ENCODE measurements at places on chromosomes 3 and 15.

GRCh38 chr3:23746441-23746840 lies 59.3 kb upstream of the UBE2E1 start:
- DNase-seq = no peak

GRCh38 chr3:182568261-182568660 lies 225.0 kb upstream of the ATP11B start:
- DNase-seq = no peak

GRCh38 chr3:29525254-29525881 lies 244.5 kb downstream of the RBMS3 start:
- DNase-seq = no peak

- DNase-seq = no peak
Observed at GRCh38 chr3:43921056-43921648, 230.4 kb downstream of the ABHD5 start.

DNA sequence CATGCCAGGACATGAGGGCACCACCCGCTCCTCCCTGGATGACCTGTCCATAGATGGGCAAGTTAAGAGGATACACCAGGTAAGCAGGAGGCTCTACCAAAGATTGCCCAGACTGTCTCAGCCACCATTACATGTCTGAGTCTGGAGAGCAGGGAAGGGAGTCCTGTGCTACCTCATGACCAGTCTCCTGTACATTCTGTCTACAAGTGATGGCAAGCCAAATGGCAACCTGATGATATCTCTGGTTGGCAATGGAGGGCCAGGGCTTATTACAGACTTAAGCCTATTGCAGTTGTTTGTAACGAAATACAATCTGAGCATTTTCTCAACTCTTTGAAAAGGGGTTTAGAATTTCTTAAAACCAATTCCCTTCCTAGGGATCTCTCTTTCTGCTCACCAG lies 31.8 kb downstream of the ABHD6 start:
- DNase-seq = no peak

DNA sequence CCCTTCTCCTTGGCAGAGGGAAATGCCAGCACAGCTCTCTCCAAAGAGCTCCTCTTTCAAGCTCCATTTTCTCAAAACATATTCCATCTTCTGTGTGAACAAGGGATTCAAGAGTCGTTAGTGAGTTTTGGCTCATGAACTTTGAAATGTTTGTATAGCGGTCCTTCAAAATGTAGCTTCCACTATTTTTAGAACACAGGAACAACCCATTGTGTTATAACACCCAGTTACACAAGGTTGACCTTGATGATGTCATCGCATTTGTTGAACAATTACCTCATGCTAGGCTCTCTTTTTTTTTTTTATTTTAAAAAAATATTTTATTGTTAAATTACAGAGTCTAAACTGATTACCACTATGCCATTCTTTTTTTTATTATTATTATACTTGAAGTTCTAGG lies 251.7 kb downstream of the THSD4 start:
- no peak for DNase-seq

DNA sequence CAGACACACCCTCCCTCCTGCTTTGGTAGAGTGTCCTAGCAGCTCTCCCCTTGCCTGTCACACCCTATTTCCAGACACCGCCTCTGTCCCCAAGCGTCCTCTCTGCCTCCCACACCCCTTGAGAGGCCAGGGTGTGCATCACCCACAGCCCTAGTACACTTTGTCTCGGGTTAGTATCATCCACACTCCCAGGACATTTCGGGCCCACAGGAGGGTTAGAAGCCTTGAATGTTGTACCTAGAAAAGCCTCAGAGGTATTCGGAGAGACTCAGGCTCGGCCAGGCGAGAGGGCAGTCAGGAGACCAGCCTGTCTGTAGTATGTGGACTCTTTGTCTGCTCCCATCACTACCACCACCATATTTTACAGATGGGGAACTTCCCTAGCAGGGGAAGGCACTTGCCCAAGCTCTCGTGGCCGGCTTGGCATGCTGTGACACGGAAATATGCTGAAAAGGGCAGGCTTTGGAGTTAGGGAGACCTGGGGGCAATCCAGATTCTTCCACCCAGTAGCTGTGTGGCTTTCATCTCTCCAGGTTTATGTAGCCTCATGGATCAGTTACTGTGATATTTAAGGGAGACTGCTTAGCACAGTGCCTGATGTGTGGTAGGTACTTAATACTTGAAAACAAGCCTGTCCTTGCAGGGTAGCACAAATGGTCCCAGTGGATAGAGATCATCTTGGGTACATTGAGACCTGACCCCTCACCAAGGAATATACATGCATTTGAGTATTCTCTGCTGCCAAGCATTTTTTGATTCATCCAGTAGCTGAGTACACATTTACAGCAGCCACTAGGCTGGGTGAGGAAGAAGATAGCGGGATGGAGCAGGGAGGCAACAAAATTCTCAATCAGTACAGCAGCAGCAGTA lies 1.4 kb downstream of the TMEM43 start:
- no peak for DNase-seq

GRCh38 chr15:93164409-93164808 lies 75.4 kb upstream of the RGMA start:
- DNase-seq = no peak

GRCh38 chr3:162087361-162087760 lies 590.8 kb downstream of the OTOL1 start:
- no peak for DNase-seq

GRCh38 chr15:36458411-36458810 lies 121.0 kb upstream of the CDIN1 start:
- no peak for DNase-seq

- peak; percentile 41 for DNase-seq
Observed at GRCh38 chr3:59809016-59809415, 759.2 kb upstream of the CFAP20DC start.

DNA sequence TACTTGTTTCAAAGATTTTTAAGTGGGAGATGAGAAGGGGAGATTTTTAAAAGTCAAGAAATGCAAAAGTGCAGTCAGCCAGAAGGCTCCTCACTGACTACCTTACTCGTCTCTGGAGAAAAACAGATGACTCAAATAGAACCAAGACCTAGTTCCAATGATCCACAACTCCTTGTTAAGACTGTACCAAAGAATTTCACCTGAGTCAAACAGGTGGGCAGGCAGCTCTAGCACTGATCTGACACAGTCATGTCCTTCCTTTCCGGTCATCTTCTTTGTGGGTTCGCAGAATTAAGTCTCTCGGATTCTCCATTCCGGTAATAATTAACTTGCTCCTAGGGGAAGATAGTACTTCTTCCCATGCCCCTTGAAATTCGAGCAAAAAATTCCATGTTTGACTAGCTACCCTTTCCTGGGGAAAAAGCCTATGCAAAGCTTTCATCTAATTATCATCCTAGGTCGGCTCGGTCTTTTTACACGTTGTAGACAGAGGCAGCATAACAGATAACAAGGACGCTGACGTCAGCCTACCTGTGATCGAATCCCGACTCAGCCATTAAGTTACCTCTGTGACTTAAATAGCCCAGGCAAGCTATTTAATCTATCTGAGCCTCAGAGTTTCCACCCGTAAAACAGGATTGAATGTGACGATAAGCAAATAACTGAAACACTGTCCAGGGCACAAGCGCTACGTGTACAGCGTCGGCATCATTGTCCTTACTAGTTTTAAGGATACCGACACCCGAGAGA lies 758 bp downstream of the SELENOK start:
- DNase-seq = peak; percentile 57

DNA sequence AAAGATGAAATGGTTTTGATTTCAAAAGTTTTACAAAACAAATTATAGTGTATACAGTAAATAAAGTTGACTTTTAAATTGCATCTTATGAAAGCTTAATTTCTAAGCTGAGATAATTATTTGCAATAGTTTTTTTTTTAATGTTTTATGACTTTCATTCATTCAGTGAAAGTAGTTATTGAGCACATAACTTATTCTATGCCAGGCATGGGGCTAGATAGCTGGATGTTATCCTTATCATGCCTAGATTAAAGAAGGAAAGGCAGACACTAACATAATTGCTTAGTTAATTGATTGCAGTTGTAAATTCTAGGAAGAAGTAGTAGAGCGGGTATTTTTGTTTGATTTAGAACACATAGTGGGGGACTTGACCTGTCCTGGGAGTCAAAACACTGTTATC lies 92.4 kb downstream of the FNDC3B start:
- DNase-seq = no peak

DNA sequence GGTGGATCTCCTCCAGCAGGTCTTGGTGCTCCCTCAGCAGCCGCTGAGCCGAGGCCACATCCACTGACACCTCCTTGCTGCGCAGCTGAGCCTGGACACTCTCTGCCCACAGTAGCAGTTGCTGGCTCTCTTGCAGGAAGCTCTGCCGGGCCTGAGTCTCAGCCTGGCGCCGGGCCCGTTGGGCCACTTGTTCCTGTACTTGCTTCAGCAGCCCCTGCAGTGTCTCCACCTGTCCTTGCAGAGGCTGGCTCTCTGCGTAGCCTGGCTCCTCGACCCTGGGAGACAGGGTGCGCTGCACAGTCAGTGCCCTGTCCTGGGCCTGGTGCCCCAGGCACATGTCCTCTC lies 15.5 kb downstream of the SPTBN5 start:
- DNase-seq = no peak

DNA sequence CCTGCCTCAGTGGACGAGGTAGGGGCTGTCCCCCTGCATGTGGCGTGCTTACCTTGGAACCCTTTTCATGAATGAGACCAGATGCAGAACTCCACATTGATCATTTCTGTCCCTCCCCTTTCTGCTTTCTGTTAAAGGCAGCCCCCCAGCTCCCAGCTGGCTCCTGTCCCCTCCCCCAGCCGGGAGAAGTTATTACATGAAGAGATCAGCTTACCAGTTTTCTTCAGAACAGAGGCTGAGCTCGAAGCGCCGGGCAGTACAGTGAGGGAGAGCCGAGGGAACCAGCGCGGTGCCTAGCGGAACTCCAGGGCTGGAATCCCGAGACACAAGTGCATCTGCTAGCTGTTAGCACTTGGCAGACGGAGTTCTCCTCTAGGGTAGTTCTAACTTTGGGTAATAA lies 263.3 kb upstream of the NR2E3 start:
- DNase-seq = peak; percentile 70

GRCh38 chr15:79243723-79244122 lies 38.8 kb upstream of the ANKRD34C start:
- no peak for DNase-seq

GRCh38 chr15:30925686-30926085 lies 22.0 kb downstream of the FAN1 start:
- DNase-seq = no peak

GRCh38 chr15:41967506-41968206 lies 4.7 kb downstream of the EHD4 start:
- DNase-seq = peak; percentile 62

GRCh38 chr15:83108266-83109219 lies 1.1 kb downstream of the TM6SF1 start:
- DNase-seq = peak; percentile 49

DNA sequence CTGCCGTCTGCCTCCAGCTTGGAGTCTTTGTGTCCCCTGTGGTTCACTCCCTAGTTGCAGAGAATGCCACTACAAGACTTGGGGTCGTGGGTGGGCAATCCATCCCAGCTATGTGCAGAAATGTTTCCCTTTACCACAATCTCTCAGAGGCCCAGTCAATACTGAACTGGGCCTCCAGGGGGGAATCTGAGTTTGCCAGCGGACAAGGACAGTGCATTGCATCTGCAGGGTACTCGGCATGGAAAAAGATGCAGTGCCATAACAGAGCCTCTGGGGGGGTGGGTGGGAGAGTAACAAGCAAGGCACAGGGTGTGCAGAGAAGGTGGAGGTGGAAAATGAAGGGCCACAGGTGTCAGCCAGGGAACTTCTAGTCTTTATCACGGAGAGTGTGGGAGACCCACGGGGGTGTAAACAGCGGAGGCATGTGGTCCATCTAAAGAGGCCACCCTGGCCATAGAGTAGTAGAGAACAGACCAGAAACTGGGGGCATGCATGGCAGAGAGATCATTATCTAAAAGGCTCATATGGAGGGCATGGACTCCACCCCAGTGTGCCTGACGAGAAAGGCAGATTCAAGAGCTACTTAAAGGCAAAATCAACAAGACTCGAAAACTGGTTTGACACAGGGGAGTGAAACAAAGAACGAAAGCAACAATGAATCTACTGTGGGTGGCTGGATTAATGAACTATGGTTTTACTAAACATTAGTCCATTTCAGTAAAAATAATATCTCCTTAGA lies 182.4 kb downstream of the ANXA2 start:
- no peak for DNase-seq

DNA sequence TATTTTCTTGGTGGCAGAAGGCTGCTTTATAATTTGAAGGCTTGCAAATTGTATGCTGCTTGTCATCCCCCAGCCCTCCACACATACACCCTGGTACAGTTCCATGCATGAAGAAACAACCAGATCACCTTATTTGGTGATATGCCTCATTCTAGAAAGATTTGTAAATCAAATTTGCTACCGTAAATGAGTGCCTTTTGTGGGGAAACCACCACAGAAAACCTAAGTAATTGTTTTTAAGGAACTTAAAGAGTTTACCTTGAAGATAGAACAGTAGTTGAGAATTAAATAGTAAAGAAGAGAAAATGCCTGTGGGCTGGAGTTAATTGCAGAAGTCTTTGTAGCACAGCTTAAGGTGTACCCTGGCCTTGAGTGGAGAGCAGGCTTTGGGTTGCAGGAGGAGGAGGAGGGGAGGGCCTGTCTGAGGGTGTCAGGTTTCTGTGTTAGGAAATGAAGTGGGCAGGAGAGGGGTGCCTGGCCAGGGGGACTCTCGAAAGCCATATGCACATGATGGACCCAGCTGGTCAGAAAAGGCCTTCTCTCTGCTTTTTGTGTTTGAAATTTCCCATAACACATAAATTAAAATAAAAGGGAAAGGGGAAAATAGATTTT lies 6.9 kb downstream of the NIPA2 start:
- DNase-seq = no peak

DNA sequence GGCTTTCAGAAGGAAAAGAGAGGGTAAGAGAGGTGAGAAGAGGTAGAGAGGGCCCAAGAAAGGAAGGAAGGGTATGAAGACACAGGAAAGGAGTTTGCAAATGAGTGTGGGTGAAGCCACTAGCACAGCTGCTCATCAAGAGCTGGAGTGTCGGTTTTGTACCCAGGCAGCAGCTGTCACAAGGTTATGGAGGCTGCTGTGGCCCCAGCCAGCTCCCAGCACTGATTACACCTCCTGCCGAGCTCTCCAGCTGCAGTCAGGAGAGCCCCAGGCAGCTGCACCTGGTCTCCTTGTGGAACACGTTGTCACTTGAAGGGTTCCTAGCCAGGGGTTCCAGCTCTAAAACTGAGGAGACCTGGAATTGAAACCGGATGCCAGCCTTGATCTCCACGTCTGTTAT lies 60.4 kb upstream of the CHD2 start:
- peak; percentile 77 for DNase-seq

DNA sequence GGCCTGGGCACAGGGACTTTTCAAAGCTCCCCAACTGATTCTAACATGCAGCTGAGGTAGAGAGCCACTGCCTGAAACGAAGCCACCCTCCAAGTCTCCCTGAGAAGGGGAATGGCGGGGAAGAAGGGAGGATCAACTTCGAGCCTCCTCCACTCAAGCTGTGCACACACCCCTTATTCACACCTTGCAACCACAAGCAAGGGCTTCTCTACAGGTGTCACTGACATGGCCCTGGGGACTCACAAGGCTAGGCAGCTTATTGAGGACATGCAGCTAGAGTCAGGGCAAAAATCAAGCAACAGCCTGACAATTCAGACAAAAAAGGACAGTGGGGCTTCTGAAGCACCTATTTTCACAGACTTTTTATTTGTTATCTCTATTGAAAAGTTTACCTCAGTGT lies 85.2 kb downstream of the SNRK start:
- no peak for DNase-seq

Measured in NCI-H82 (cell line).